ENCODE measurements at places on chromosomes 6 and 20.

DNA sequence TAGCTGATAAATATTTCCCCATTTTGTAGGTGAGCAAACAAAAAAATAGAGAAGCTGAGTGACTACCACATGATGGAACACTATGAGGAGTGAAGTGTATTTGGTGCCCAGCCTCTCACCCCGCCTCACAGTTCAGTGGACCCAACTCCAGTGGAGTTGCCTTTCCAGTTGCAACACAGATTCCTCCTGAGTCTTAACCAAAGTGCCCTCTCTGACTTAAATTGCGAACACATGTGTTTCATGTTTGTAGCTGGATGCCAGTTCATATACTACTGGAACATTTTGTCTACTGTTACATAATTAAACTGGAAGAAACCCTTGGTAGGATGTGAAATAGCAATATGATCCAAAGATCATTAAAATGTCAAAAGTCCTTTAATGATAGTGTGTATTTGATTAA is 448.9 kb downstream of the COL12A1 start:
- no peak for DNase-seq

- no peak for DNase-seq
These were observed 17.7 kb downstream of the SYNJ2 start for GRCh38 chr6:157999168-158000051.

GRCh38 chr6:158642097-158642601 is 2.4 kb downstream of the DYNLT1 start:
- no peak for DNase-seq

DNA sequence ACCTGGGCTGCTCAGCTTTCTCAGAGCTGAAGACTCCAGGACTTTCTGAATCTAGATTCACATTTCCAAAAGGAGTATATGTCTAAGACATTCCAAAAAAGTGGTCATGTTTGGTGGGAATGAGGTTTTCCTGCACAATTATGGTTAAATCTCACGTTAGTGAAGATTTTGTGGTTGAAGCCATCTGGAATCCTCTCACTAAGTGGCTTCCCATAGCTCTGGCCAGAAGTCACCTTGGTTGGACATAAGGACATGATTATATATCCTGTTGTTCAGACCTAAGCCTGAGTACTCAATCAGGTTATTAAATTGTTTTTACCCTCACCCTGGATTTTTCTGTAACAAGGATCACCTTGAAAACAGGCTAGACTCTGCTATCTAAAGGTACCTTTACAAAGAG is 176.1 kb upstream of the PLN start:
- no peak for DNase-seq

DNA sequence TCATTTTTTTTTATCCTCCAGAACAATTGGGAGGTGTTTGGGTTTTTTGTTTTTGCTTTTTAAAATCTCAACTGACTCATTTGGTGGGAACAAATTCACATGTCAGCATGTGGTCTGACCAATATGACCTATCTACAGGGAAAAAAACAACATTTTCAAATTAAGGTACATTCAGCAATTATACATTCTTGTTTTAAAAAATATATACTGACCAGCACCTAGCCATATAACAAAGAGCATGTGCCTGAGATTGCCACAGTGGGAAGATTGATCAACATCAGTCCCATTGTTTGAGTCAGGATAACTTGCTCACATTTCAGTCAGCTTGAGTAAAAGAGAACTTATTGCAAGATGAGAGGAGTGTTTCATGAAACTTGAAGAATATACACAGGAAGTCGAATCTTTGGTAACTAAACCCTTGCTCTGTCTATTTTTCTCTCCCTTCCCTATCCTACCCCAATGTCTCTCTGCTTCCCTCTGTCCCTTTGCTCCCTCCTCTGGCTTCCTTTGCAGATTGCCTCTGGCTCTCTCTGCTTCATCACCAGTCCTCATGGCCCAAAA is 163.2 kb upstream of the TAB2 start:
- DNase-seq = no peak

DNA sequence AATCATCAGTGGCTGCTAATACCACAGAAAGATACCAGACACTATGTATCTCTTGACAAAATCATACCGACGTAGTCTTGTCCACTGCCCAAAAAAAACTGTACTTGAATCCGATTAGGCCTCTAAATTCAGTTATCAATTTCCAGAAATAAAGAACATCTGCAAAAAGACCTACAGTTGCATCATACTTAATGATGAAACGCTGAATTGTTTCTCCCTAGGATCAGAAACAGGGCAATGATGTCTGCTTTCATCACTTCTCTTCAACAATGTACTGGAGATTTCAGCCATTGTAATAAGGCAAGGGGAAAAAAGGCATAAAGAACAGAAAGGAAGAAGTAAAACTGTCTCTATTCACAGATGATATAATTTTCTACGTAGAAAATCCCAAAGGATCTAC is 152.0 kb downstream of the TASP1 start:
- no peak for DNase-seq

- no peak for DNase-seq
These were observed 114.4 kb upstream of the MAP3K7 start for GRCh38 chr6:90701146-90701781.

DNA sequence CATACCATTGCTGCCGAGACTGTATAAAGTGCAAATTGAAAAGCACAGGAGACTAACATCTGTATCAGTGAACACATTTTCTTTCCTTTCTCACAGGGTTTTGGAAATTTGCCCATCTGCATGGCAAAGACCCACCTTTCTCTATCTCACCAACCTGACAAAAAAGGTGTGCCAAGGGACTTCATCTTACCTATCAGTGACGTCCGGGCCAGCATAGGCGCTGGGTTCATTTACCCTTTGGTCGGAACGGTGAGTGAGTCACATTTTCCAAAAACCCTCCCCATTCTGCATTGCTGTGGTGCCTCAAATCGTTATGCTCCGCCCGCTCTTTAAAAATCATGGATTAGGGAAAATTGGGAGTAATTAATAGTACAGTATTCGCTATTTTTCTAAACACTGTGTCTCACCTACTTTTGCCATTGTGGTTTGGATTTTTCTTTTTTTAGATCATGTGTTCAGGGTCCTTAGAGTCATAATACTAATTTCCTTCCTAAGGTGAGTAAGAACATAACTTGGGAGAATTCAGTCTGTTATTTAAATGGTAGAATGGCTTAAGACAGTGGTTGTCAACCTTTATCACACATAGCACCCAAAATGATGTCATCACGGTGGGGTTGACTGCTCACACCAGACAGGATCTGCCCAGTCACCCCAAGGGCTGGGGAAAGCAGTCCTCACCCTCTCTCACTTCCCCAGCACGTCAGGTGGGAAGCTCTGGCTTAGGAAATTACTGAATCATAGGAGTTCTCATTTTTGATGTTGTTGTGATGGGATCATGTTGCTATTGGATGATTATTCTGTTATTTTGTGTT is 171.6 kb downstream of the MTHFD1L start:
- DNase-seq = no peak

DNA sequence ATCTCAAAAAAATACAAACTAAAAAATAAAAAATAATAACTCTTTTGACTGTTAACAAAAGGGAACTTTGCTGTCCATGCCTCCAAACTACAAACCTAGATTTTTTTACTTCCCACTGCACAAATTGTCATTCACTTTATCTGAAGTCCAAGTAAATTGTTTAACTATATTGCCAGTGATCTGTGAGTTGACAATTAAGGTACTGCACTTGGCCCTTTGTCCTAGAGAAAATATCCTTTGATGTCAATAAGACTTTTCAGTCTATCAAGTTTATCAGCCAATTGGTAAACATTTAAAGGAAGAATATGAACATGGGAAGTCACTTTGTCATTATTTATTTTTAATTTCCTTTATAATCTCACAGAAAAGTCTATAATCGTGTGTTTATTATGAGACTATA is 19.3 kb upstream of the EPB41L2 start:
- DNase-seq = no peak

DNA sequence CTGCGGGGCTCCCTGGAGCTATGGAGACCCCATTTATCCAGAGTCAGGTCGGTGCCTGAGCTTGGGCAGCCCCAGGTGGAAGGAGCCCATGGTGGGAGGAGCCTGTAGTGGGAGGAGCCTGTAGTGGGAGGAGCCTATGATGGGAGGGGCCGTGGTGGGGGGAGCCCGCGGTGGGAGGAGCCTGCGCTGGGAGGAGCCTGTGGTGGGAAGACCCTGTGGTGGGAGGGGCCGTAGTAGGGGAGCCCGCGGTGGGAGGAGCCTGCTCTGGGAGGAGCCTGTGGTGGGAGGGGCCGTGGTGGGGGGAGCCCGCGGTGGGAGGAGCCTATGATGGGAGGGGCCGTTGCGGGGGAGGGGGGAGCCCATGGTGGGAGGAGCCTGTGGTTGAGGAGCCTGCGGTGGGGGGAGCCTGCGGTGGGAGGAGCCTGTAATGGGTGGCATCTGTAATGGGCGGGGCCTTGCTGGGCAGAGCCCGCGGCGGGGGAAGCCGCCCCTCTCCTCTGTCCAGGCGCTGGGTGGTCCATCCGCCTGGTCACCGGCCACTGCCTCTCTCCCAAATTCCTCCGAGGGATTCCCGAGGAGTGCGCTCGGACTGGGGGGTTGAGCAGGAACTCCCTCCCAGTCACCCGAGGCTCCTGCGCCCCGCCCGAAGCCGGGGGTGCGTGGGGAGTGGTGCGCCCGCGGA is 567 bp upstream of the FNDC11 start:
- DNase-seq = peak; percentile 70

DNA sequence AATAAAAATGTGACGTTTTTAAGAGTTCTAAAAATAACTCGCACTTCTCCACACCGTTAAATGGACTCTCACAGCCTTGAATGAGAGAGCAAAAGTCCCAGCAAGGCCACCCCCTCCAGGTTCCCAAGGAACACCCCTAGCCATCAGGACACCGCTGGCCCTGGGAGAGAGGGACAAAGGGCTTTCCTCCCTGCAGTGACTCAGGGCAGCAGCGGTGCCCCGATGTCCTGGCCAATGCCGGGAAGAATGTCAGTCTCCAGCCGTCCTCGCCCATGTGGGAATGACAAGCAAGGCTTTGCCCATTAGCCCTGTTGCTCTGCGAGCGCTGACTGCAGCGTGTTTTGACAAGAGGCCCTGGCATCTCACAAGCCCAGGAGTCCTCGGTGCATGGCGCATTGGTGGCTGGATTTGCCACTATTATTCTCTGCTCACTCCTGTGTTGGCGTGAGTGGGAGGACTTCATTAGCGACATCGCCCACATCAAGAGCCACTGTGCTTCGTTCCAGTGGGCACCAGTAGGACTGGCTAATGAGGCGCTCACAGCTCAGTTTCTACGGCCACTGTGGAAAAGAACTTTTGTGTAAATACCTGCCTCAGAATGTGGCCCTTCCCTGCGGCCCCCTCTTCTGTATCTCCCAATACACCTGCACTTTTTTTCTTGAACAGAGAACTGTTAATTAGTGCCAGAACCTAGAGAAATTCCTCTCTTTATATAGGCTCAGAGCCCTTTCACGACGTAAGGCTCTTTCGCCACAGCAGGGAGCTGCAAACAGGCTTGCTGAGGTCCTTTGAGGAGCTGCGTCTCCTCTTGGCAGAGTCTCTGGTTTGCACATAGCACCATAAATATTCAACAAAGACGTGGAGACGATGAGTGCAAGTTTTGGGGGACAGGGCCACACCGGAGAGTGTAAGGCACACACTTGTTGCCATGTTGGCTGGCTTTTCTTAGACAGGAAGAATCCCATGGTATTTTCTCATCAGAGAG is 336.6 kb downstream of the TAF4 start:
- DNase-seq = no peak

DNA sequence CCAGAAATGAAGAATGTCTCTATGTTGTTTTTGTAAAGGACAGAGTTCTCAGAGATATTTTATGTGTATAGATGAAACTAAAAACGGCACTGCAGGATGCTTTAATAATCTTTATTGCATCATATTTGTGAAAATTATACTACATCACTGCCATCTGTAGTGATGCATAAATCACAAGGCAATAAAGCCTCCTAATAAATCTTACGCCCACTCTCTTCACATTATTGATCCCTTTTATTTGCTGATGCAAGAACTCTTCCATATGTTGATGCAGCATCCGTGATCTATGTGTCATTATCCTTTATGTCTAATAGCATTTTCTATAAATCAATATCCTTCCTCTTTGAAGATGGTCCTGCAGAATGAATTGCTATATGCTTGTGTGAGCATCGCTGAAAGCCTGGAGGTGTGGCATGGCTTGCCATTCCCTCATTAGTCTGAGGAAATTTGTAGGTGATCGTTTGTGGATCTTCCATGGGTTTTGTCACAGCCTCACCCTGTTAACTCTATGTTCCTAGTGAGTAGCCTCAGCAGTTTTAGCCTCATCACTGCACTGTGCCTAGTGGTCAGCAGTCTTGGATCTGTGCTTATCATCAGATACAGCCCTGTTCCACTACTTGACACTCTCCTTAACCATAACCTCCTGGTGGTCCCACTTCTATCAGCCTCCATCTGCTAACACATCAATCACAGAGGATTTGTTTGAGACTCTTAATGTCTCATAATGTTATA is 983.5 kb downstream of the EYS start:
- no peak for DNase-seq

- DNase-seq = peak; percentile 70
These were observed 253.9 kb upstream of the BMP2 start for GRCh38 chr20:6513599-6513998.

DNA sequence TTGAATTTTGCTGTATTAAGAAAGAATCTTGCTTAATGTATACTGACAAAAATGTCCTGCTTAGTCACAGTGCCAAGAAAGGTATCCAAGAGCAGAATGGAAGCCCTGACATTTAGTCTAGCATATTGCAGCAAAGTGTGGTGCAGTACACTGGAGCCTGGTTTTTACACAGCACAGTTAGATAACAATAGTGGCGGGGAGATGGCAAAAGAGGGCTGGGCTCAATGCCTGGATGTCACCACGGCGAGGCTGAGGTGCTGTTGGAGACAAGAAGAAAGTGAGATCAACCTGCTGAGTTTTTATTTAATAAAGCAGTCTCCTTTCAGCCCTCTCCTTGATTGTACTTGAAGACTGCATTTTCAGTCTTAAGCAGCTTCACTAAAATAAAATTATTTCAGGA is 426.0 kb downstream of the LMBRD1 start:
- DNase-seq = no peak

GRCh38 chr20:9075264-9076095 is 6.6 kb downstream of the PLCB4 start:
- no peak for DNase-seq

DNA sequence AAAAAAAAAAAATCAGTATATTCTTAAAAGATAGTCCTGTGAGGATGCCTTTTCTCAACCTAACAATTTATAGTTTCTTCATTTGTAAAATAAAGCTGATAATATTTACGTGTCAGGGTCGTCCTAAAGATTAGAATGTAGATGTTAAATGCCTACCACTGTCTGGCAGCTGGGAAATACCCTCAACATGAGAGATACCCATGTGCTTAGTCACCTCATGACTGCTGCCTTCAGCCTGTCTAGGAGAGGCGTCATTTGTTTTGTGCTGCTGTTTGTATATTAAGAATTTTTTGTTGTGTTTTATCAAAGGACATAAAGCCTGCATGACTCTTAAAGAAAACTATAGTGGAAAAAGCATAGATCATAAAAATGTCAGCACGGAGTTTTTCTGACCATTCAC is 9.5 kb downstream of the FAM120B start:
- no peak for DNase-seq

DNA sequence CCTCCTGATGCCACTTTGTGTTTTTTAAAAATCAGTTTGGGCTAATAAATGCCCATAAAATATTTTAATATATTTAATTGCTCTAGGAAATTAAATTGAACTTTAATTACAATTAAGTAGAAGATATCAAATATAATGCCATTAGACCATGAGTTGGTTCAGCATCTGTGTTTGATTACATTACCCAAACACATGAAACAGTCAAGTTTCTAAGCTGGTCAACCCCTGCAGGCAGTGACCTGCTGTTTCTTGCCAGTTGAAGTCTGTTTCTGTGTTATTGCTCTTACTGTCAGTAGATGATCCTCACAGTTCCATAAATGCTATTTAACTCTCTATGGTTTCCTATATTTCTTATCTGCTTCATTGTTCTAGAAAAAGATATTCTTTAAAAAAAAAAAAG is 9.7 kb upstream of the TENT5A start:
- DNase-seq = no peak

GRCh38 chr6:133779916-133780695 is 108.8 kb upstream of the TCF21 start:
- DNase-seq = no peak
